ENCODE measurements at places on chromosomes 12 and 14.

GRCh38 chr14:52014601-52015267 is 25.4 kb downstream of the RTRAF start:
- no peak for DNase-seq

DNA sequence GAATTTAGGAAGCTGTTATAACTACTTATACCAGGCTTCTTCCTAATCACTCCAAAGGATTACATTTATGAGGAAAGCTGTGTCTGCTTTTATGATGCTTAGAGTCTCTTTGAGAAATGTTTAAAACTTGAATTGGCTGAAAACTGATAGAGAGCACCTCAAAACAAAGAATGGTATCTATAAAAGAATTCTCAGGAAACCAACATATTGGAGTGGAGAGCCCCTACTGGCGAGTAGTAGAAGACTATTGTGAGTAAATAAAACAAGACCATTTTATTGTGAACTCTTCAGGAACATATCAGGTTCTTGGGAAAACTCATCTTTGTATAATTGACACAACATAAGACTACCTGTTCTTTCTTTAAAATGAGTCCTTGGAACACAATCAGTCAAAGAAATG is 578.6 kb downstream of the RERGL start:
- DNase-seq: no peak

- no peak for DNase-seq
Observed at GRCh38 chr12:64137117-64137516, 85.0 kb downstream of the KICS2 start.

GRCh38 chr12:70244409-70244808 is 1.2 kb downstream of the CNOT2 start:
- DNase-seq: no peak

DNA sequence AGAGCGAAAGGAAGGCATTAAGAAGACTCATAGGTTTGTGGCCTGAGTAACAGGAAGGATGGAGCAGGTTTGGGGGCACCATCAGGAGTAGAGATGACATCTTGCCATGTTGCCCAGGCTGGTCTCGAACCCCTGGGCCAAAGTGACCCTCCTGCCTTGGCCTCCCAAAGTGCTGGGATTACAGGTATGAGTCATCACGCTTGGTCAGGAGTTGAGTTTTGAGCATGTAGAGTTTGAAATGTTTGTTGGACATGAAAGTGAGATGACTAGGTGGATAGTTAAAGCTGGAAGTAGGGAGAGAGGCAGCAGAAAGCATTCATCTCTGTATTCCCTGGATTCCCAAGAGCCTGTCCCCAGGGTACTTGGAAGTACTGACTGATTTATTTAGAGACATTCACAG is 112.6 kb downstream of the ERC1 start:
- no peak for DNase-seq

- no peak for DNase-seq
Observed at GRCh38 chr12:124075841-124076240, 102.8 kb downstream of the ZNF664 start.

DNA sequence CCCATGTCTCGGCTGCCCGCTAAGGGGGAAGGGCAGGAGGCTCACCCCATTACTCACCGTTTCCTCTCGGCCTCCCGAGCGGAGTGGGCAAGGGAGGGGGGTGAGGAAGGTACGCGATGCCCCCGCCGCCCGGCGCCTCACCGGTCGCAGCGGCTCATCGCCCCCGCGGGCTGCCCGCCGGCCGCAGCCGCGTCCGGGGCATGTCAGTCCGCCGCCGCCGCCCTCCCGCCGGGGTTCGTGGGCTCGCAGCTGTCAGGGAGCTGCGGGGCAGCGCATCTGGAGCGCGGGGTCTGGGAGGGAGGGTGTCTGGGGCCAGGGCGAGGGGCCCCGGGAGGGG is 461 bp downstream of the SLC8A3 start:
- DNase-seq: no peak

DNA sequence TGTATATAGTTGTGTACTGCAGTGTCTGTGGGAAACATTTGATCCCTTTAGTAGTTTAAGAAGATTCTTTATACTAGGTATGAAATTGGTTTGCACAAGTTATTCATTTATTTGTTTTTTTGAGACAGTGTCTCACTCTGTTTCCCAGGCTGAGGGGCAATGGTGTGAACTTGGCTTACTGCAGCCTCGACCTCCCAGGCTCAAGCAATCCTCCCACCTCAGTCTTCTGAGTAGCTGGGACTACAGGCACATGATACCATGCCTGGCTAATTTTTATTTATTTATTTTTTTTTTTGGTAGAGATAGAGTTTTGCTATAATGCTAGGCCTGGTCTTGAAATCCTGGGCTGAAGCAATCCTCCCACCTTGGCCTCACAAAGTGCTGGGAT is 209.4 kb downstream of the RASSF9 start:
- no peak for DNase-seq
